ENCODE measurements at places on chromosomes 2 and 18. TPM values are rescaled to one million over a fixed set of nuclear protein-coding genes. Genes with fewer than 3 reads are reported as not detected.

Gene SLC23A3
- 0.55 TPM for total RNA-seq

Gene STON1
- 13.4 TPM for total RNA-seq

Gene PJVK
- 4.4 TPM for total RNA-seq

Gene ADAM23
- 24.3 TPM for total RNA-seq

Gene SIX2
- 1.5 TPM for total RNA-seq

Gene USP40
- 13.6 TPM for total RNA-seq

Gene VIT
- 0.46 TPM for total RNA-seq

Gene HOXD13
- not detected for total RNA-seq

Gene NAT8
- not detected for total RNA-seq

Gene FER1L5
- 1.1 TPM for total RNA-seq

Gene CAPN14
- 0.11 TPM for total RNA-seq

DNA sequence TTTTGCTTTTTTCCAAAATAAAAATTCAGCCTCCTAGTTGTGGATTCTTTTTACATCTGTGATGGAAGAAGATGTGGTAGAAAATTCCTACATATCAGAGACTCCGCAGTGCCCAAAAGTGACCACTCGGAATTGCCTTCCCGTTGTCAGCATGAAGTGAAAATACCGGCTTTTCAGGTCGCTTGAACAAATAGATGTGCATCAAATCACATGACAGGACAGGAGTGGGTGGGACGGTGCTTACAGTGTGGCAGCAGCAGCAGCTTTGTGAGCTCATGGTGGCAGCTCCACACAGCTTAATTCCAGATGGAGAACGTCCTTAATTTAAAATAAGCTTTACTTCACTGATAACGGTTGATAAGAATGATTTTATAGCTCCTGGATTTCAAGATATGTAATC, 20.3 kb downstream of the SALL3 start:
- no peak for DNase-seq

- no peak for DNase-seq
Observed at GRCh38 chr18:12639990-12640880, 17.7 kb downstream of the SPIRE1 start.

GRCh38 chr2:133812826-133813617, 244.8 kb upstream of the NCKAP5 start:
- no peak for DNase-seq

DNA sequence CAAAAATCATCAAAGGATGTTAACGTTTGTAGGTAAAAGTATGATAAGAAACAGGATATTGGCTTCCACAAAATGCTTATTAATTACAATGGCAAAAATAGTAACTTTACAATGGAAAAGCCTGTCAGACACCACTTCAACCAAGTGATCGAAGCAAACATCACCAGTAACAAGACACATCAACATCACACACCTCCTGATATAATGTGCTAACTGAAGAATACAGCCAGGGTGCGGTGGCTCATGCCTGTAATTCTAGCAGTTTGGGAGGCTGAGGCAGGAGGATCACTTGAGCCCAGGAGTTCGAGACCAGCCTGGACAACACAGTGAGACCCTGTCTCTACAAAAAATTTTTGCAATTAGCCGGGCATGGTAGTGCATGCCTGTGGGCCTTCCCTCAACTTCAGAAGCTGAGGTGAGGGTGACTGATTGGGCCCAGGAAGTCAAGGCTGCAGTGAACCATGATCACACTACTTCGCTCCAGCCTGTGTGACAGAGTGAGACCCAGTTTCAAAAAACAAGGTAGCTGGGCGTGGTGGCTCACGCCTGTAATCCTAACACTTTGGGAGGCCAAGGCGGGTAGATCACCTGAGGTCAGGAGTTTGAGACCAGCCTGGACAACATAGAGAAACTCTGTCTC, 15.0 kb downstream of the MGAT4A start:
- DNase-seq = no peak

DNA sequence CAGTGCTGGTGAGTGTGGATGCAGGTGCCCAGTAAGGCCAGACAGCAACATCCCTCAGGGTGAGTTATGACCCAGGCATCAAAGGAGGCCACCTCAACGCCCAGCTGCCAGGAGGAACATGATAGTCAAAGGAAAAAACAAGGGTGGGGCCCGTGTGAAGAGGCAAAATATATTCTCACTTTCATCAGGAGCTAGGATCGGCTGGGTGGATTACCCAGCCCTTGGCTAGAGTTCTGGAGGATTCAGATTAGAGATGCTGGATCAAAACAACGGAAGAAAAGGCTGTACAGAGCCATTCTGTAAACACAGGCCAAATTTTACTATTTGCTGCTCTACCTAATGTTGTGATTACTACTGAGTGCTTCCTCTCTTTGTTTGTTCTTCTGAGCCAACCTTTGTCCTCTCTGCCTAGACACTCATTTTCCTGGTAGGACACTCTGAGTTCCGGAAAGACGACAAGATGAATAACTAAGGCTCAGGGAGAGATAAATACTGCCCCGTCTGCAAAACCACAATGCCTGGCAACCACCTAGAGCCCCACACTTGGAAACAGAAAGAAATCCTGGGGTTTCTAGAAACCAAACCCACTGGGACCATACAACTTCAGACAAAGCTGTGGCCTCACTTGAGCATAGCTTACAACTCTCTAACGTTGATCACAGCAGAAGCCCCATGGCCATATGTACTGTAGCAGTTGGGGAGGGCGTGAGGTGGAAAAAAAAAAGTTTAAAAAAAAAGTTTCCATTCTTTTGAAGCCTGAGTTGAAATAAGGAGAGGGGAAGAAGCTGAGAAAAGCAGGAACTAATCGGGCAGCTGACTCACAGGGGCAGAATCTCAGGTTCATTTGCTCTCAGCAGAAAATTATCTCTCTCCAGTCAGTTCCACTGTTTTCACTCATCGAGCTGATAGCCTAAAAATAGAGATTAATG, 17.8 kb upstream of the PMAIP1 start:
- DNase-seq = no peak

- DNase-seq = no peak
Observed at GRCh38 chr2:6694555-6694954, 171.2 kb downstream of the CMPK2 start.

- DNase-seq = no peak
Observed at GRCh38 chr18:35029770-35030169, 11.4 kb upstream of the MAPRE2 start.

GRCh38 chr18:58359620-58360019, 269.3 kb downstream of the ALPK2 start:
- DNase-seq = no peak

DNA sequence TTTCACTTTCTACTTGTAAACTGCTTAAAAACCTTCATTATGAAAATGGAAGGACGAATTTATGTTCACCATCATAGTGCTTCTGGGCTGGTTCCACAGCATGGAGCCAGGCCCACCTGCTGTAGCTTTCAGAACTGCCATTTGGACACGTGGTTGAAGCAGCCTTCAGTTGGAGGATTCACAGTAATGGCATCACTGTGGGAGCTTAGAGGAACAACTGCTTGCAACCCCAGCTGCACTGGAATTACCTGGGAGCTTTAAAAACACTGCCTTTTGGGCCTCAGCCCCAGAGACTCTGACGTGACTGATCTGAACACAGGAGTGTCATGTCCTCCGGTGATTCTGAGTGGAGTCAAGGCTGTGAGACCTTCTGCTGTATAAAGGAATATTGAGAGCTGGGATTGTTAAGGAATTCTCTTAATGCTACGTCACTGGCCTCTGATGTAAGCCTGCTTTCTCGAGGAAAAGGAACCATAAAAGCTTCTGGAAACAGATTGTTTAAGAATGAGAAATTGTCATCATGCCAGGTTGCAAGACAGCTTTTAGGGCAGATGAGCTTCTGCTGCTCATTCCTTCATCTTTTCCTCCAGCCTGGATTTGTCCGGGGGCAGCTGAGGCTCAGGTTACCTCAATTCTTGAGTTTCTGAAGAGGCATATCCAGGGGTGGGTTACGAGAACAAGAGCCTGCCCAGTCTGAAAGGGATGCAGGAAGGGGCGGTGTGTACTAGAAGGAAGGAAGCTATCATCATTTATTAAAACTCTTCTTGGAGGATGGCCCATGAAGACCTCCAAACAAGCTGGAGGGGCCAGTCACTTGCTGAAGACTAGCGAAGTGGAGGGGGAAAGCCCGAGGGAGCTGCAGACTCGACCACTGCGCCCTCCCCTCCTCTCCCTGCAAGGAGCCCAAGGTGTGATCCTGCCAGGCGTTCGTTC, 1.3 kb upstream of the IL1R1 start:
- DNase-seq = no peak

DNA sequence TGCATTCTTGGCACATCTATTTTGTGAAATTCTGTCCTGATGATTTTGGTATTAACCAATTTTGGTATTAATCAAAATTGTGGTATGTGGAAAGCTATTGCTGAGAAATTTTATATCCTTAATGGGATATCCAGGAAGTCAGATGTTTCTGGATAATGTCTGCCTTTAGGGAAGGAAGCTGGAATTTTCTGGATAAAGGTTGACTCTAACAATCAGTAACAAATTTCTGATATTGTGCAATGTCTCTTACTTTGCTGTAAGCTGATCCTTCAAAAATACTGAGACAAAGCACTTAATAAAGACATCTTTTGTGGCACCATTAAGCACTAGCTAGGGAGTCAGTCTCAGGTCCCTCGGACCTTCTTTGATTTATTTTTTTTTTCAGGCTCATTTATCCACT, 100.8 kb upstream of the UGP2 start:
- no peak for DNase-seq

GRCh38 chr2:148614014-148614321, 30.6 kb upstream of the EPC2 start:
- DNase-seq = peak; percentile 19

- no peak for DNase-seq
Observed at GRCh38 chr2:17593841-17594491, 53.5 kb downstream of the VSNL1 start.

DNA sequence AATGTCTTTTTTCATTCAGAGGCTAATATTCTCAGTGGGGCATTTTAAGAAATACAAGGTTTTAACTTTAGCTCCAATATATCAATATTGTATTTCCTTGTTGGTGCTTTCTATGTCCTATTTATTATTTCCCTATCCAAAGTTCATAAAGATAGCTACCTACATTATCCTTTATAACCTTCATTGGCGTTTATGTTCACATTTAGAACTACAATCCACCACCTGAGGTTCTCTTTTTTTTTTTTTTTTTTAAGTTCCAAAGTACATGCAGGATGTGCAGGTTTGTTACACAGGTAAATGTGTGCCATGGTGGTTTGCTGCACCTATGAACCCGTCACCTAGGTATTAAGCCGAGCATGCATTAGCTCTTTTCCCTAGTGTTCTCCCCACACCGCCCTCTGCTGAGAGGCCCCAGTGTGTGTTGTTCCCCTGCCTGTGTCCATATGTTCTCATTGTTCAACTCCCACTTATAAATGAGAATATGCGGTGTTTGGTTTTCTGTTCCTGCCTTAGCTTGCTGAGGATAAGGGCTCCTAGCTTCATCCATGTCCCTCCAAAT, 694.6 kb downstream of the SUCLG1 start:
- no peak for DNase-seq

GRCh38 chr2:15896859-15897258, 43.5 kb upstream of the MYCN start:
- no peak for DNase-seq

GRCh38 chr18:51195451-51196117, 1.9 kb downstream of the MEX3C start:
- DNase-seq = peak; percentile 22

- no peak for DNase-seq
Observed at GRCh38 chr2:191917967-191918651, 71.2 kb upstream of the CAVIN2 start.

DNA sequence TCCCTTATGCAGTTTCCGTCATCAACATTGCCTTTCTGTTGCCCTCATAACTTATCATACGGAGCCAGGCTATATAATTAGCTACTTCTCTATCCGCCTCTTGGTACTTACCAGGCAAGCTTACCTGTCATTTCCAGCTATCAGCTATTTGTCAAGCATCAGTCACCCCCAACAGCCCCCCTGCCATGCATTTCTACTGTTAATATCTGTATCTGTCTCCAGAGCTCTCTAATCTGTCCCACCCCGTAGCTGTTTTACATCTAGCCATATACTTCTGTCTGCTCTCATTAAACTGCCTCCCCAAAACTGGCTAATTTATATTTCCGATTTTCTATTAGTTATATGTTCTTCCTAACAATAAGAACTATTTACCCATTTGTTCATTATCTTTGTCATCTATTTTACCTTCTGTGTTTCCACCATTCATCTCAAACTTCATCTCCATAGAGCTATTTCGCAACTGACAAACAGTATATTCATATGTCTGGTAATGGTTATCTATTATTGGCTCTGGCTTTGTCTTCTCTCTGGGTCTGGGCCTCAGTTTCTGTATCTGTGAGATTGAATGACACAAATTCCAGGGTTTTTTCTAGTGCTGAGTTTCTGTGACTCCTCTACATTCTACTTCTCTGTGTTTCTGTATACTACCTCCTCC, 9.6 kb downstream of the EMX1 start:
- no peak for DNase-seq

- no peak for DNase-seq
Observed at GRCh38 chr2:25400576-25401216, 59.0 kb upstream of the DNMT3A start.

GRCh38 chr18:64929036-64929435, 780.1 kb upstream of the LINC00305 start:
- DNase-seq = no peak

- no peak for DNase-seq
Observed at GRCh38 chr2:75798569-75798968, 87.9 kb upstream of the GCFC2 start.

DNA sequence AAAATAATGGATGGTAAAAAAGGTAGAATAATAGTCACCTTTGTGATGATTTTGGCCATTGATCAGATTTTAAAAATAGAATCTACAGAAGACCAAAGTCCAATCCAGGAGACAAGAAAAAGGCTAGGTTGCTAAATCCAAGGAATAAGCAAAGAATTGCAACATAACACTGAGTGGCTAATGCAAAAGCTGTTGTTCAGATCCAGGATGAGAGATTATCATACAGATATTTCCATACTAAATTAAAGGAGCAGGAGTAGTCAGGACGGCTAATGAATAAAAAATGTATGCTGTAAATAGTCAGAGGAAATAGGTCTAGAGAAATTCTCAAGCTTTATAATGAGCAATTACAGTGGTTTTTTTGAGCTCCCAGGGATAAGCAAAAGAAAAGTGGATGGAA, 745.9 kb upstream of the ACVR2A start:
- no peak for DNase-seq

DNA sequence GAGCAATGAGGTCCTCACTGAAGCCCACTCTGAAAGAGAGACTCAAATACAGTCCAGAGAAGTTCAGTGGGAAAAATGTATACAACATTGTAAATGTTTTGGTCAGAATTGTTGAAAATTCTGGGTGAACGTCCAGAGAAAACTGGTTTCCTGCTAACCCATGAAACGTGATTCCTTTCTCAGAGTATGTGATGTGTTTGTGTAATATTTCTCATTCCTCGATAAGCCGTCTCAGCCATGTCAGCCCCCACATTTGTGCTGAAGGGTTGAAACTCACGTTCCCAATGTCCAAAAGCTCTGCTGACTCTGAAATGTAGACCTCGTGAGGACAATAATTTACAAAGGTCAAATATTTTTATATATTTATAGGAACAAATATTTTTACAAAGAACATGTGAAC, 51.6 kb downstream of the BMP10 start:
- DNase-seq = no peak

DNA sequence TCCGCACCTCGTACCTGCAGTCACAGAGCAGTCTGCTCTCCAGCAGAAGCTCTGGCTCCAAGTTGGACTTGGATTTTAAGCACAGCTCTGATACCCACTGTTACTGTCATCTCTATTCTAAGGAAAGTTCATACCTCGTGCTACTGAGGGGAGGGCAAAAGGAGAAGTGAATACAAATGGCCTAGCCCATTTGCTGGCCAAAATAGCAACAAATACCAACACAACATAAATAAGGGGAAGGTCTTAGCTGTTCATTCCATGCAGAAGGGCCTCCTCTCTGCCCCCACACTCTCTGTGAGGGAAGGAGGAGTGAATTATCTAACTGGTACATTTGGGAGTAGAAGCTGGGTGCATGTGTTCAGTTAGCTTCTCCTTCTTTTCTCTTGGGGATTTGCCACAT, 739.4 kb upstream of the RAB6C start:
- no peak for DNase-seq
